ENCODE measurements at places on chromosomes 16 and 17. TPM values are rescaled to one million over a fixed set of nuclear protein-coding genes. Genes with fewer than 3 reads are reported as not detected.
A peak's percentile ranks its signal among the peaks of the same experiment; 100 is the strongest.

DNA sequence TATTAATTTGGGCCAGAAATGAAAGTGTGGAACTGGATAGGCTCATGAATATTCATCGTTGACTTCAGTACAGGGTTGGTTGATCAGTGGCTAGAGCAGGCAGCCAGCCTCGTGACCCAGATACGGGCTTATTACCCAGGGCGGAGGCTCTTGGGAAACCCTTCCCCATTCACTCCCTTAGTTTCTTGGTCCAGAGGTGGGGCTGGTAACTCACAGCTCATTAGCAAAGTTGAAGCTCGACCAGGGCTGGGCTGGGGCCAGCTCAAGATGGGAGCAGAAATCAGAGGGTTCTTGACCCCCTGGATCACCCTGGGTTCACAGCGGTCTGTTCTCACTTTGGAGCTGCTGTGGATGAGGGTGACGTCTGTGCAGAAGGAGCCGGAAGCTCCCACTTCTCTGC, 44.6 kb upstream of the GSE1 start:
- H3K27ac ChIP-seq, result no peak overlapping the region
- H3K4me1 ChIP-seq, result peaks cover 75% of the 10 kb centered on the region
- H3K4me3 ChIP-seq, result no peak overlapping the region
- H3K36me3 ChIP-seq, result peaks cover under 1% of the 10 kb centered on the region

DNA sequence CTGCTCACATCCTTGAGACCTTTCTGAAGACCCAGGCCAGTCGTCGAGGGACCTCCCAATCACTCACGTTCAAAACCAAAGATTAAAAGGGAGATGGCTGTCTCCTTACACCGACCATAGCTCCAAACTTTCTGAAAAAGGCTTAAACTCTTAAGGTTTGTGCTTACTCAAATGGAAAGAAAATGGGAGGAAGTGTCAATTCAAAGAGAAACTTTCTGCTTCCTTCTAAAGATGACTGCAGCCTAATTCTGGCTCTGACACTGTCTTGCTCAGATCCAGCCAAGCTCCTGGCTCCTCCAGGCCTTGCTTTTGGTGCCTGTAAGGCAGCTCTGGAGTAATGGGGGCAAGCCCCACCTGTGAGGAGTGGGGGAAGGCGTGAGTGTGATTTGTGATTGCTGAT, 54.9 kb upstream of the WSB1 start:
- H3K4me3 ChIP-seq, result no peak overlapping the region
- no peaks in the 10 kb centered on the region for H3K27me3 ChIP-seq
- no peak overlapping the region for H3K27ac ChIP-seq
- DNase-seq, result no peak
- H3K4me1 ChIP-seq, result no peaks in the 10 kb centered on the region

DNA sequence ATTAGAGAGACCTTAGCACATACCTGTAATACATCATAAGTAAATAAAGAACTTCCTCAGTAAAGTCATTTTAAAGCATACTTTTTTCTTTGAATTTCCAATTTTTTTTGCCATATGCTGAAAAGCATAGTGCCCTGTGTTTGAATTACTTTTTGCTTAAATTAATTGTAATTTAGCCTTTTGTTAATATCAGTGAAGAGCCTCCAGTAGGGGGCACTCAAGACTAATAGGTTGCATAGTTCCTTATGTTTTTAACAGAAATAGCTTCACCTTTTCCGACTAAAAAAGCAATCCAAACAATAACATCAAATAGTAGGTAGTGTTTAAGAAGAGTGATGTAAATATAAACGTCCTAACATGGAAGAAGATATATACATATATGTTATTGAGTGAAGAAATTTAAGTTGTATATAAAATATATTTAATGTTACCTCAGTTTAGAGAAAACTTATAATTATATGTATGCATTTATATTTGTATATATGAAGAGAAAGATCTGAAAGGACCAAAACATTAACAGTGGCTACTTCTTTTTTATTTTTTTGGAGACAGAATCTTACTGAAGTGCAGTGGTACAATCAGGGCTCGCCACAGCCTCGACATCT, 18.6 kb downstream of the RAD51C start:
- H3K36me3 ChIP-seq, result peaks cover 20% of the 10 kb centered on the region
- H3K27me3 ChIP-seq, result no peaks in the 10 kb centered on the region
- H3K27ac ChIP-seq, result no peak overlapping the region
- H3K4me3 ChIP-seq, result no peak overlapping the region
- no peaks in the 10 kb centered on the region for H3K4me1 ChIP-seq

DNA sequence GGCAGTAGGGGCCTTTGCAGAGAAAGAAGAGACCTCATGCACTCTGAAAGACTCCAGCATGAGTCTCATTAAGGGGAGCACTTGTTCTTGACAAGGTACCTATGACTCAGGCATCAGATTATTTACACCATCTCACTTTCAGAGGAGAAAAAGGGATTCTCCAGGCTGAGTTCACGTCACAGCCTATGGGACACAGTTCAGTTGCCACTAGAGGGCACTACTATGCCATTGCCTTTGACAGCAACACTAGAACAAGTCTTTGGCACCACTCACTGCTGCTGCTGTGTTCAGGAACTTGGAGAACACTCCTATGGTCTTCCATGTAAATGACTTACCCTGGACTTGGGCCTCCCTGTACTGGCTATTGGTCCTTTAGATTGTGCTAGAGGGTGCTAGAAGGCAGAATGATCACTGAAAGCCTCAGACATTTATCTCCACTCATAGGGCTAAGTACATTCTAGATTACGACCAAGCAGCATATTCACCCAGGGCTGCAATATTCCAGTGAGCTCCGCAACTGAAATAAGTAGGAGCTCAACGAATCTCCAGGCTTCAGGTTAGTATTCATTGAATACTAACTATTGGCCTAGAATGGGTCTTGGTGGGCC, 225.1 kb upstream of the CA10 start:
- no peak for DNase-seq
- no peaks in the 10 kb centered on the region for H3K27me3 ChIP-seq
- no peaks in the 10 kb centered on the region for H3K36me3 ChIP-seq

DNA sequence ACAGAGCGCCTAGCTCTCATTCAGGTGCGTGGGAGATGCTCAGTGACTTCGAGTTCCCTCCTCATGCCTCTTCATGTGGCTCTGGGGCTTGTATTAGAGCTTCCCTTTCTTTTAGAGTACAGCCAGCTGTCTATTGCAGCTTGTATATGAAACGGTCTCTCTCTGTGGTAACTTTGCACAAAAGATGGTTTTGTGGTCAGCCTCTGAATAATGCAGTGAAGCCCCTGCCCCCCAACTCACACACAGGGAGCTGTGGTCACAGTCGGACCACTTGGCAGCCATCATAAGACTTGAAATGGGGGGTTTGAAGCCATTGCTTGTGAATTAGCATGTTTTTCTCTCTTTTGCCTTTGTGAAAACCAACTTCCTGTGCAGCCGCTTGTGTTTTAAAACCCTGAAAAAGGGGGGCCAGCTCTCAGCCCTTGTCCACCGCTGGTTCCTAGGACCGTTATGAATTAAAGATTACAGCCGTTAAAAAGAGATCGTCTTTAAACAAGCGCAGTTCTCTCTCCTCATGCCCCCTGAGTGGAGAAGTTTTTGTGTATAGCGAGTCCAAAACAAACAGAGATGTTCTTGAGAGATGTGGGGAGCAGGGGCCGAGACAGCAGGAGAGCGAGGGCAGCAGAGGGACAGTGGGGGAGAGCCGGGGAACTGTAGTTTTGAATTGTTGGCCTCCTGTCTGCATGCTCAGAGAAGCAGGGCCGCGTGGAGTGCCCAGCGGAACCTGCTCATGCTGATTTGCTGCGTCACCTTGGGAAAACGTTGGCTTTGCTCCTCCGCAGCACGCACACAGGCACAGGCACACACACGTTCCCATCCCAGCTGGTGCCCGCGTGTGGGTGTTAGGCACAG, 199.0 kb downstream of the MSI2 start:
- DNase-seq, result peak; percentile 40
- peaks cover 68% of the 10 kb centered on the region for H3K4me1 ChIP-seq
- H3K27me3 ChIP-seq, result no peaks in the 10 kb centered on the region
- H3K36me3 ChIP-seq, result peaks cover 10% of the 10 kb centered on the region
- H3K4me3 ChIP-seq, result peak overlapping the region; percentile 13
- H3K27ac ChIP-seq, result peak overlapping the region; percentile 30

DNA sequence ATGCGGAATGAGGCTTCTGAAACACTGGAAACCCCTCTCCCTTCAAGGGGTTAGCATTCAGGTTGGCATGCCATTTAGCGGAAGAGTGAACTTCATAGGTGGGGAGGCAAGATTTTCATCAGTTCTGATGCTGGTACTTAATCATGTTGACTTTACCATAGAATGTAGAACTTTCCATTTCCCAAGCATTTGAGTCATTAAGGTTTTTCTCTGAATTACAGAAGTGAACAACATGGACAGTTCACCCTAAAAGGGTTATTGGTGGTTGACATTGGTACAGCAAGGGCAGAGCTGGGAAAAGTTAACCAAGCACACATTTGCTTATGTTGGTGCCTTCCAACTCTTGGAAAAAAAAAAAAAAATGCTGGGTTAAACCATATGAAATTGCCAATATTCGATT, 39.1 kb downstream of the GAN start:
- no peak overlapping the region for H3K27ac ChIP-seq
- peaks cover 21% of the 10 kb centered on the region for H3K36me3 ChIP-seq
- no peak overlapping the region for H3K4me3 ChIP-seq
- DNase-seq, result no peak

GRCh38 chr17:67461876-67462275, 84.8 kb downstream of the PITPNC1 start:
- H3K27ac ChIP-seq, result no peak overlapping the region
- no peak overlapping the region for H3K4me3 ChIP-seq
- peaks cover 3% of the 10 kb centered on the region for H3K36me3 ChIP-seq
- no peak for DNase-seq
- no peaks in the 10 kb centered on the region for H3K27me3 ChIP-seq

DNA sequence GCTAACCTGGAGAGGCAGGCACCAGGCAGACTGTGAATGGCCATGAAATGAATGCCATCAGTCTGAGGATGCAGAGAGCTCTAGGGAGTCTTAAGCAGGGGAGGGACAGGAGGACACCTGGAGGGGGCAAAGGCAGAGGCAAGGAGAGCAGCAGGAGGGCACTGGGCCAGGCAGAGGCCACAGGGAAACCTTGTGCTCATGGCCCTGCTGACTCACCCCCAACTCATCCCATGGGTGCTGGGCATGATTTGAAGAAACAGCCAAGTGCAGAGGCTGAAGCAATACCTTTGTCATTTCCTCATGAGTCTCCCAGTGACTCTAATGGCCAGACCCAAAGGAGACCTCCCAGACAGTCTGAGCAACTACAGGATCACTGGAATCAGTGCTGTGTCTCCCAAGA, 141.4 kb downstream of the TMEM132E start:
- no peaks in the 10 kb centered on the region for H3K4me1 ChIP-seq
- H3K27me3 ChIP-seq, result no peaks in the 10 kb centered on the region
- no peak overlapping the region for H3K27ac ChIP-seq
- no peak for DNase-seq
- H3K4me3 ChIP-seq, result no peak overlapping the region
- H3K36me3 ChIP-seq, result no peaks in the 10 kb centered on the region

DNA sequence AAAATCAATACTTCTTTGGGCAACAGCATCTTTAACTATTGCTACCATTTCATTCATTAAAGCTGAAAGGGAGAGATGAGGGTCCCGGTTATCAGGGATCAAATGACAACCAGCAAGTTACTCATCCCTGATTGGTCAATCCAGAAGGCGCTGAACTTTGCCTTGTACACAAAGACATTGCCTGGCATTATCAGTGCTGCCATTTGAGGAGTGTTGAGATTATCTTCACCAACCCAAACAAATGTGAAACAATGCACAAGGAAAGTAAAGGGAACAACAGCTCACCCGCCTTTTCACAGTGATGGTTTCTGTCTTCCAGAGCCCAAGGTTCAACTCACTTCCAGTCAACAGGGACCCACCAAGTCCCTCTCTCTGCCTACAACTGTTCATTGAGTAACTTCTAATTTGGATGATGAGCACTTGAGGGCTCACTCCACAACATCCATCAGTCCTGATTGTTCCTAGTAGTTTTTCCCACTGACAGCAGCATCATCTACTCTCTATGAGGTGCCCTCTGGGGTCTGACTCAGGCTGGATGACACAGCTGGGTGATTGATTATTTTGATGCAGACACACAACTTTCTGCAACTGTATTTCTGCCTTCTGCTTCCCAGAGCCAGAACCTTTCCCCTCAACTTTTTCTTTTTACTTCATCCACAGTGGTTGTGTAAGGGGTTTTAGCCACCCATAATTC, 32.0 kb downstream of the LYRM9 start:
- H3K27me3 ChIP-seq, result no peaks in the 10 kb centered on the region
- no peaks in the 10 kb centered on the region for H3K4me1 ChIP-seq
- no peak overlapping the region for H3K4me3 ChIP-seq

GRCh38 chr17:79154951-79155585, 80.4 kb downstream of the ENGASE start:
- no peaks in the 10 kb centered on the region for H3K36me3 ChIP-seq
- no peak overlapping the region for H3K27ac ChIP-seq
- H3K27me3 ChIP-seq, result no peaks in the 10 kb centered on the region
- no peak overlapping the region for H3K4me3 ChIP-seq
- no peak for DNase-seq
- H3K4me1 ChIP-seq, result no peaks in the 10 kb centered on the region

- H3K36me3 ChIP-seq, result peaks cover 22% of the 10 kb centered on the region
- no peak for DNase-seq
- no peak overlapping the region for H3K27ac ChIP-seq
Observed at GRCh38 chr16:66569827-66570405, 3.7 kb downstream of the CMTM1 start.

- DNase-seq, result no peak
- no peaks in the 10 kb centered on the region for H3K27me3 ChIP-seq
- H3K4me1 ChIP-seq, result peaks cover 35% of the 10 kb centered on the region
- H3K27ac ChIP-seq, result no peak overlapping the region
- H3K36me3 ChIP-seq, result peaks cover 39% of the 10 kb centered on the region
Observed at GRCh38 chr16:30351586-30352419, 3.3 kb downstream of the CD2BP2 start.

GRCh38 chr17:42067371-42068091, 17.1 kb upstream of the C17orf113 start:
- H3K4me3 ChIP-seq, result no peak overlapping the region
- H3K36me3 ChIP-seq, result no peaks in the 10 kb centered on the region
- DNase-seq, result peak; percentile 78
- H3K27me3 ChIP-seq, result peaks cover 11% of the 10 kb centered on the region
- no peak overlapping the region for H3K27ac ChIP-seq
- peaks cover 24% of the 10 kb centered on the region for H3K4me1 ChIP-seq

DNA sequence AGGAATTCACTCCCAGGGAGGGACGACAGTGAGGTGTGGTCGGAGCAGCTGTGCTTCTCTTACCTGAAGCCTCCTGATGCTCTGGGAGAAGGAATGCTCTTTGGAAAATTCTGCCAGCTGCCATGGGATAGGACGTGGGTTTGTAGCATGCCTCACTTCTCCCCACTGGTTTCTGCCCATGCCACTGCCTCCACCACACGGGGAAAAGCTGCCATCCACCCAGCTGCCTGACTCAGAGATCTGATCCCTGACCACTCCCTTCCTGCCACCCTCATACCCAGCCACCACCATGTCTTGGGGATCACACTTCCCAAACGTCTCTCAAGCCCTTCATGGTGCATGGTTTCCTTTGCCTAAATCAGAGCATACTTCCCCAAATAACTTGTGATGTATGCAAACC, 80.0 kb downstream of the CPPED1 start:
- H3K27me3 ChIP-seq, result no peaks in the 10 kb centered on the region
- no peak overlapping the region for H3K27ac ChIP-seq
- H3K4me3 ChIP-seq, result no peak overlapping the region
- no peaks in the 10 kb centered on the region for H3K36me3 ChIP-seq
- DNase-seq, result no peak

The CD300C gene
- total RNA-seq, result 0.41 TPM

The ZNF385C gene
- not detected for total RNA-seq

The CCL8 gene
- not detected for total RNA-seq

The KRTAP2-1 gene
- total RNA-seq, result not detected

The NACA2 gene
- total RNA-seq, result not detected

The NPIPB2 gene
- 10.6 TPM for total RNA-seq

The EFCAB13 gene
- 13.5 TPM for total RNA-seq

Data from CD4-positive, alpha-beta T cell (primary cell).